A549 treated with dexamethasone at 1 μM for 4 hours (cell line): ENCODE measurements at places on chromosomes 5 and 9. TPM values are rescaled to one million over a fixed set of nuclear protein-coding genes. Genes with fewer than 3 reads are reported as not detected.

Gene PTBP3
- 31.5 to 52.6 TPM (median 42.4 TPM) in 5 replicates for total RNA-seq

Gene NMUR2
- 0.05 to 0.22 TPM (median 0.11 TPM) in 3 of 5 replicates, not detected in the others for total RNA-seq

Gene LCN10
- total RNA-seq, result 0.04 TPM in 1 of 5 replicates, not detected in the others

Gene CCDC152
- total RNA-seq, result 0.06 TPM in 1 of 5 replicates, not detected in the others

Gene WWC1
- total RNA-seq, result 69.1 to 91.1 TPM (median 80.7 TPM) in 5 replicates

Gene PCDHGB3
- total RNA-seq, result 0.09 to 0.43 TPM (median 0.21 TPM) in 5 replicates

Gene RASEF
- total RNA-seq, result 5.1 to 8.3 TPM (median 7.3 TPM) in 5 replicates

Gene SLC6A18
- total RNA-seq, result not detected in 5 replicates
